ENCODE measurements at places on chromosomes 3 and 15. TPM values are rescaled to one million over a fixed set of nuclear protein-coding genes. Genes with fewer than 3 reads are reported as not detected.

KBTBD13 gene
- 0.08 TPM for polyA plus RNA-seq

FMN1 gene
- polyA plus RNA-seq = 1.1 TPM

- no peak for DNase-seq
These were observed 65.6 kb upstream of the IQSEC1 start for GRCh38 chr3:13138833-13139145.

DNA sequence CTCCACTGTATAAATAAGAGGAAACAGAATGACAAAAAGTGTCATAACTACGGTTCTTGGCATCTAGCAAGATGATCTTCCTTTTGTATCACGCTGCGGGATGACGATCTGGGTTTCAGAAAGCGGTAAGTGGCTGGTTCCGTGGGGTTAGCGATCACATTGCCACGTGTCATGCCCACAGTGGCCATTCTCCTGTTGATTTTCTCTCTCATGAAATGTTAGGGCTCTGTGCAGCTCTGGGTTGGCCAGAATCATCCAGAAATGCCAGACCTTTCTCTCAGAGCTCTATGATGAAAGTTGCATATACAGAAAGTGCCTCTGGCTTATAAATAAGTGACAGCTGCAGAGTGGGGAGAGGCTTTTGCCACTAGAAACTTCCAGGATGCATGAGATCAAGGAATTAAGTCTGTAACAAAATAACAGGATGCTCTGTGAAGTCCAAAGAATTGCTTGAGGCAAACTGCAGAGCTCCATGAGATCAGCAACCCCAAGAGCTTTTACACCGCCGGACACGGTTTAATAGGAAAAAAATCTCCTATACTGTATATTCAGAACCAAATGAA is 71.6 kb downstream of the ABTB1 start:
- no peak for DNase-seq

- no peak for DNase-seq
These were observed 35.6 kb downstream of the UBR1 start for GRCh38 chr15:43070249-43070648.

- no peak for DNase-seq
These were observed 6.9 kb downstream of the CMTM7 start for GRCh38 chr3:32398531-32398930.

GRCh38 chr3:75192146-75192616 is 471.9 kb upstream of the FRG2C start:
- DNase-seq = no peak

GRCh38 chr3:14125193-14126016 is 553 bp downstream of the TMEM43 start:
- no peak for DNase-seq
